Memory B cell (primary cell): ENCODE measurements at places on chromosomes 4 and X.

- DNase-seq = no peak
These were observed 52.2 kb downstream of the STIM2 start for GRCh38 chr4:26912810-26913209.

DNA sequence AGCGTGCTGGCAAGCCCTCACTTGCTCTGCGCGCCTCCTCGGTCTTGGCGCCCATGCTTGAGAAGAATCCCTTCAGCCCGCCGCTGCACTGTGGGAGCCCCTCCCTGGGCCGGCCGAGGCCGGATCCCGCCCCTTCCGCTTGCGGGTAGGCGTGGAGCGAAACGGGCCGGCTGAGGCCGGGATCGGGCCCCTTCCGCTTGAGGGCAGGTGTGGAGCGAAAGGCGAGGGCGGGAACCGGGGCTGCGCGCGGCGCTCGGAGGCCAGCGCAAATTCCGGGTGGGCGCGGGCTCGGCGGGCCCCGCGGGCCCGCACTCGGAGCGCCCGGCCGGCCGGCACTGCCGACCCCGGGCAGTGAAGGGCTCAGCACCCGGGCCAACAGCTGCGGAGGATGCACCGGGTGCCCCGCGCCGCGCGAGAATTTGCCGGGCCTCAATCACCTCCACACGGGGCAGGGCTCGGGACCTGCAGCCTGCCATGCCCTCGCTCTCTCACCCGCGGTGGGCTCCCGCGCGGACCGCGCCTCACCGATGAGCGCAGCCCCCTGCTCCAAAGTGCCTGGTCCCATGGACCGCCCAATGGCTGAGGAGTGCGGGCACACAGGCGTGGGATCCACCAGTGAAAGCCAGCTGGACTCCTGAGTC is 58.1 kb upstream of the GBA3 start:
- DNase-seq = no peak

DNA sequence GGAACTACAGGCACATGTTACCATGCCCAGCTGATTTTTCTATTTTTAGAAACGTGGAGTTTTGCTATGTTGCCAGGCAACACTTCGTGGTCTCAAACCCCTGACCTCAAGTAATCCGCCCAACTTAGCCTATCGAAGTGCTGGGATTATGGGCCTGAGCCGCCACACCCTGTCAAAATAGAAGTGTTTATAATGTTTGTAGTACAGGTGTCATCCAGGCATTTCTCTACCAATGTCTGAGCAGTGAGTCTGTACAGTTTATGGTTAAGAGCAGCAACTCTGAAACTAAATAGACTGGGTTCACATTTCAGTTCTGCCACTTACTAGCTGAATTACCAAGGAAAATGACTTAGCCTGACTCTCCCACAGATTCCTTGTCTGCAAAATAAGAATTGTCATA is 460.4 kb upstream of the GALNT7 start:
- DNase-seq = no peak

GRCh38 chr4:145034727-145035211 is 63.2 kb downstream of the ANAPC10 start:
- DNase-seq = no peak

GRCh38 chr4:2141022-2141761 is 82.1 kb downstream of the NAT8L start:
- no peak for DNase-seq
